ENCODE measurements at places on chromosomes 5 and 9. TPM values are rescaled to one million over a fixed set of nuclear protein-coding genes. Genes with fewer than 3 reads are reported as not detected.

LCN1 gene
- not detected for total RNA-seq

TNFSF15 gene
- total RNA-seq = 0.49 TPM

ZNF366 gene
- total RNA-seq = not detected

CD180 gene
- not detected for total RNA-seq

GRCh38 chr5:120866997-120867396 is 402.9 kb downstream of the PRR16 start:
- DNase-seq = no peak

GRCh38 chr9:119881898-119882297 is 512.7 kb upstream of the BRINP1 start:
- DNase-seq = no peak

DNA sequence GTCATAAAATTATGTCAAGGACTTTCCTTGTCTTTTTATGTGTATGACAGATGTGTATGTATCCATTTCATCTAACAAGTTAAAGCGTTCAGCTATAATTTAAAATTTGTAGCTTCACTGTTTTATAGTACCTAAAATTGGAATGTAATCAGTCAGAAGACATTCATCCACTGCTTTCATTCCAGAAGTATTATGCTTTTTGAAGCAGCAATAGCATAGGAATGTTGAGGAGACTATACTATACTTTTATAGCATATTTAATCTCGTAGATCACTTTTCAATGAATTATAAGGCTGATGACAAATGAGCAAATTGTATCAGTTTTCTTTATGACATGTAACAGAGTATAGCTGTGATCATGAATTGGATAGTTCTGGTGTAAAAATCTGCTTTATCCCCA is 6.9 kb downstream of the PCDHGA12 start:
- no peak for DNase-seq
